ENCODE measurements at places on chromosomes 3 and 15. TPM values are rescaled to one million over a fixed set of nuclear protein-coding genes. Genes with fewer than 3 reads are reported as not detected.

CKMT1A gene
- 2.8 TPM for total RNA-seq

INSYN1 gene
- 1.9 TPM for total RNA-seq

TRPM1 gene
- total RNA-seq = not detected

SLCO2A1 gene
- 0.24 TPM for total RNA-seq

UCN2 gene
- 7.9 TPM for total RNA-seq

GPD1L gene
- total RNA-seq = 18.5 TPM

GPR160 gene
- 1.9 TPM for total RNA-seq

MED12L gene
- total RNA-seq = 0.45 TPM

AAGAB gene
- 62.8 TPM for total RNA-seq

COLQ gene
- total RNA-seq = 0.29 TPM

CCR4 gene
- total RNA-seq = 0.06 TPM

VEPH1 gene
- 0.70 TPM for total RNA-seq

CLDN18 gene
- total RNA-seq = not detected

EOGT gene
- total RNA-seq = 8.4 TPM

ACSBG1 gene
- total RNA-seq = 0.15 TPM

SENP7 gene
- total RNA-seq = 2.2 TPM

GPR27 gene
- total RNA-seq = 3.0 TPM

RPL35A gene
- total RNA-seq = 1,105 TPM

ITIH4 gene
- total RNA-seq = 0.44 TPM

PAQR5 gene
- total RNA-seq = 102 TPM

ZNF770 gene
- total RNA-seq = 12.7 TPM

OXSM gene
- 18.6 TPM for total RNA-seq

MYLK gene
- total RNA-seq = 13.2 TPM

XIRP1 gene
- total RNA-seq = 0.14 TPM

FOXB1 gene
- not detected for total RNA-seq

MOBP gene
- not detected for total RNA-seq

LMCD1 gene
- total RNA-seq = 76.8 TPM

NR2E3 gene
- total RNA-seq = 0.31 TPM

VGLL3 gene
- total RNA-seq = 12.1 TPM

CHRNA5 gene
- 34.3 TPM for total RNA-seq

LMLN gene
- 2.6 TPM for total RNA-seq

RASGRF1 gene
- total RNA-seq = 0.34 TPM

UBAP1L gene
- 1.3 TPM for total RNA-seq

KBTBD13 gene
- not detected for total RNA-seq

CFAP92 gene
- total RNA-seq = not detected

FOXL2NB gene
- 0.63 TPM for total RNA-seq

CELSR3 gene
- total RNA-seq = 3.9 TPM

FEZF2 gene
- total RNA-seq = not detected

INTS14 gene
- total RNA-seq = 55.9 TPM

FSIP1 gene
- total RNA-seq = 1.6 TPM

LDHAL6B gene
- not detected for total RNA-seq

ZNF660 gene
- not detected for total RNA-seq

LEKR1 gene
- total RNA-seq = 0.63 TPM

CNTN6 gene
- total RNA-seq = not detected

Measured in A549 treated with Hydrocortisone at 1 μM for 4 hours (cell line).